Psoas muscle (tissue), 8 donors: ENCODE measurements at places on chromosomes 3 and 15. TPM values are rescaled to one million over a fixed set of nuclear protein-coding genes. Genes with fewer than 3 reads are reported as not detected.

Gene HTR3E
- not detected for total RNA-seq

Gene ANKRD28
- total RNA-seq, result 69.3 TPM

DNA sequence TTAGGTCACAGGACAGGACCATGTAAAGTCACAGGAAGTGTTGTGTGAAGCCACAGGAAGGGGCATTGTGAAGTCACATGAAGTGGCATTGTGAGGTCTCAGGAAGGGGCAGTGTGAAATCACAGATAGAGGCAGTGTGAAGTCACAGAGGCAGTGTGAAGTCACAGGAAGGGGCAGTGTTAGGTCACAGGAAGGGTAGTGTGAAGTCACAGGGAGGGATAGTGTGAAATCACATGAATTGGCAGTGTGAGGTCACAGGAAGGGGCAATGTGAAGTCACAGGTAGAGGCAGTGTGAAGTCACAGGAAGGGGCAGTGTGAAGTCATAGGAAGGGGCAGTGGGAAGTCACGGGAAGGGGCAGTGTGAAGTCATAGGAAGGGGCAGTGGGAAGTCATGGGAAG is 37.9 kb downstream of the GASK1A start:
- no peaks in the 10 kb centered on the region for H3K4me1 ChIP-seq
- no peaks in the 10 kb centered on the region for H3K36me3 ChIP-seq
- H3K4me3 ChIP-seq, result no peak overlapping the region
- no peak for DNase-seq
- no peaks in the 10 kb centered on the region for H3K27me3 ChIP-seq

Gene GOLGA8Q
- 1.5 TPM for total RNA-seq

DNA sequence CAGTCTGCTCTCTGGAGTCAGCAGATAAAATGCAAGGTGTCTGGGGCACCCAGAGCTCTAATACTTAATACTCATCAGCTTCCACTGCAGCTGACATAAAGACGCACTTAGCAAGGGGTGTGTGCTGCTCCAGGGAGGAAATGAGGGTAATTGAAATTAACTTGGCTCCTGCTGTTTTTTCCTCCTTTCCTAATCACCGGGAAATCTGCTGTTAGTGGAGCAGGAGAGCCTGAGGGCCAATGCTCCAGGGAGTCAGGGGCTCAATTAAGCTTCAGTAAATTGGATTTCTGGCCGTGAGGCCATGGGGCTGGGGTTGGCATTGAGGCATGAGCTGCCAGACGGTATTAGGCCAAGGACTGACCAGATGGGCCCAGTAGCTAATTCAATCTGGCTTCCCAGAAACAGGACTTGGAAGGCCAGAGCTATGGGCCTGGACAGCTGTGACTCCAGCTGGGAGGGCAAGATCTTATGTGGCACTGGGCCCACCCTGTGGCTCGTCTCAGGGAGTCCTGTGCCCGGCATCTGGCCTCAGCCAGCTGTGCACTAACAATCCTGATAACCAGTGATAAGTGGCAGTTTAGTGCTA is 30.7 kb upstream of the CHRNB4 start:
- no peak overlapping the region for H3K27ac ChIP-seq
- H3K4me1 ChIP-seq, result peaks cover 6% of the 10 kb centered on the region
- no peaks in the 10 kb centered on the region for H3K36me3 ChIP-seq
- peak; percentile 51 for DNase-seq
- H3K27me3 ChIP-seq, result no peaks in the 10 kb centered on the region
